Fibroblast of lung (primary cell): ENCODE measurements at places on chromosomes 5 and 9. TPM values are rescaled to one million over a fixed set of nuclear protein-coding genes. Genes with fewer than 3 reads are reported as not detected.
A peak's percentile ranks its signal among the peaks of the same experiment; 100 is the strongest.

Gene ADAMTS16
- under 0.01 and 0.17 TPM in 2 replicates for total RNA-seq

Gene TTC23L
- total RNA-seq: 0.26 and 0.33 TPM in 2 replicates

GRCh38 chr9:99241106-99241505 lies 19.0 kb downstream of the SEC61B start:
- no peak overlapping the region for H3K4me3 ChIP-seq
- no peak overlapping the region for H3K27ac ChIP-seq
- no peak for DNase-seq
- H3K4me1 ChIP-seq: peaks cover 2% of the 10 kb centered on the region
- no peaks in the 10 kb centered on the region for H3K36me3 ChIP-seq

- H3K36me3 ChIP-seq: no peaks in the 10 kb centered on the region
- DNase-seq: peak; percentile 64
- H3K27ac ChIP-seq: no peak overlapping the region
- no peaks in the 10 kb centered on the region for H3K27me3 ChIP-seq
These were observed 601.8 kb downstream of the CCDC171 start for GRCh38 chr9:16154521-16155078.

- H3K27me3 ChIP-seq: no peaks in the 10 kb centered on the region
- no peak overlapping the region for H3K4me3 ChIP-seq
- peak; percentile 51 for DNase-seq
- H3K4me1 ChIP-seq: peaks cover 2% of the 10 kb centered on the region
- H3K36me3 ChIP-seq: peaks cover 25% of the 10 kb centered on the region
These were observed 23.9 kb downstream of the CLTA start for GRCh38 chr9:36214571-36214970.

- H3K36me3 ChIP-seq: no peaks in the 10 kb centered on the region
- no peak for DNase-seq
- no peak overlapping the region for H3K27ac ChIP-seq
These were observed 152.3 kb upstream of the DAP start for GRCh38 chr5:10913181-10913810.

- H3K27ac ChIP-seq: peak within 1 kb of the TSS; percentile 72
- peak within 1 kb of the TSS; percentile 67 for H3K4me3 ChIP-seq
- H3K27me3 ChIP-seq: peaks cover 18% of the 10 kb centered on the region
- H3K4me1 ChIP-seq: peaks cover 5% of the 10 kb centered on the region
- peaks cover 2% of the 10 kb centered on the region for H3K36me3 ChIP-seq
These were observed at the start of gene FOXD1 for GRCh38 chr5:73448463-73449136. FOXD1 (minus strand) TSS chr5:73448777; CDS start chr5:73448362, 415 bp downstream.

DNA sequence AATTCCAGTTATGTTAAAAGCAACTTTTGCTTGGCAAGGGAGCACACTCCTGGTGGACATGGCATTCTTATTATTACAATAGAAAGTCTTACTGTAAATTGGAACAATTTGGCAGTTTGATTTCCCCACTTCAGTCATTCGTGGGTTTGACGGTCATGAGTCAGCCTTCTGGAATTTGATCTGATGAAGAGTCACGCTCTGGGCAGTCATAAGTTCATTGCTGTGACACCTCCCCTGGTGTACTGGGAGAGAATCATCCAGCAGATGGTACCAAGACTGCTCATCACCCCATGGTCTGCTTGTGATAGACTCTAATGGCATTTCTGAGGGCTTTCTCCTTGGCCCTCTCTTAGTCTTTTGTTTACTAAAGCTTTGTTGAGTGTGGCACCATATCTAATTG lies 53.8 kb downstream of the GLRA1 start:
- H3K27ac ChIP-seq: no peak overlapping the region
- DNase-seq: peak; percentile 34
- H3K4me3 ChIP-seq: no peak overlapping the region
- H3K36me3 ChIP-seq: no peaks in the 10 kb centered on the region

GRCh38 chr9:107251756-107252322 lies 31.2 kb upstream of the RAD23B start:
- H3K27ac ChIP-seq: peak overlapping the region; percentile 77
- peaks cover 13% of the 10 kb centered on the region for H3K4me1 ChIP-seq
- H3K36me3 ChIP-seq: no peaks in the 10 kb centered on the region
- no peaks in the 10 kb centered on the region for H3K27me3 ChIP-seq
- H3K4me3 ChIP-seq: no peak overlapping the region
